ENCODE measurements at places on chromosomes 4 and X. TPM values are rescaled to one million over a fixed set of nuclear protein-coding genes. Genes with fewer than 3 reads are reported as not detected.

The ATP7A gene
- 6.7 TPM for total RNA-seq

DNA sequence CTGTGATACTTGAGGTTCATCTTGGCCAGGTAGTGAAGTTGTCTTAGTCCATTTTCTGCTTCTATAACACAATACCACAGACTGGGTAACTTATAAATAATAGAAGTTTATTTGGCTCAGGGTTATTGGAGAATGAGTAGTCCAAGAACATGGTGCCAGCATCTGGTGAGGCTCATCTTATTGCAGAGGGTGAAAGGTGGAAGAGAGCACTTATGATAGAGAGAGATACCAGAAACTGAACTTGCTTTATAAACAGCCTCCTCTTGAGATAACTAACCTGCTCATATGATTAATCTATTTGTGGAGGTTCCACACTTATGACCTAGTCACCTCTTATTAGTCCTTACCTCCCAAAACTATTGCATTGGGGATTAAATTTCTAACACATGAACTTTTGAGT, 1.6 kb downstream of the C4orf51 start:
- no peak for DNase-seq

GRCh38 chr4:182918044-182918607, 940 bp upstream of the DCTD start:
- no peak for DNase-seq

GRCh38 chr4:171017593-171017992, 795.6 kb upstream of the GALNTL6 start:
- no peak for DNase-seq

The HPGDS gene
- total RNA-seq = 0.33 TPM

DNA sequence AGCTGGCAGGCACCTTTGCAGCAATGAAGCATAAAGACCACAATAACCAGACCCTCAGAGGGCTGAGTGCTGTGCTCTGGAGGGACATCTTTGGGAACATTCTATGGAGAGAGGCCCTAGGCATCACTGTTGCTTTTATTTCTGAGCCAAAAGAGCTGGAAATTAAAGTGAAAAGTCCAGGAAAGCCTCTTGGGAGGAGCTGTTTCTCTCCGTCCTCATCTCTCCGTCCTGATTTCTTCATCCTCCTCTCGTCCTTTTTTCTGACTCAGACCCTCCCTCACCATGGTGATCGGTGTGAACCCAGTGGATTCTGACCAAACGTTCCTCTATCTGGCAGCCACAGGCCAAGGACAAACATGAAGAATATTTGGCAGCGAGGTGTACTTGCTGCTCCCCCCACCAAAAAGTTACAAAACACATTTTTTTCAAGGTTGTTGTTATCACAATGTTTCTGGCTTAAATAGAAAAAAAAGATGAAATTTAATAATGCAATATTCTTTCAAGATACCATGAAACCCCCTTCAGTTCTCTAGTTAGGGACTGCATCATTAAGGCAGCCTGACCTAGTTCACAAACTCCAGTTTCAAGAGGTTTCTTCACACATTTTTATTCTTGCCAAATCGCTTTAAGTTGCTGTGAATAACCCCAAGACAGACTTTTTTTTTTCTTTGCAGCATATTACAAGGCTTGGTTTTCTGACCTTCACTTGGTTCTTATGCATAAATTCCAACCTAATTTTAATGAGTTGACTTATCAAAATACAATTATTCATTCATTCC, 80.2 kb downstream of the SCD5 start:
- DNase-seq = no peak

The NPY2R gene
- 3.6 TPM for total RNA-seq

The TRPC5OS gene
- total RNA-seq = not detected

GRCh38 chr4:25821899-25822298, 40.9 kb downstream of the SEL1L3 start:
- DNase-seq = no peak

GRCh38 chr4:125325733-125326132, 11.0 kb downstream of the FAT4 start:
- no peak for DNase-seq

The FGB gene
- not detected for total RNA-seq

The HELT gene
- not detected for total RNA-seq

GRCh38 chrX:40050532-40050931, 47.2 kb downstream of the BCOR start:
- DNase-seq = no peak

The ATRX gene
- total RNA-seq = 112 TPM

GRCh38 chrX:149259241-149259640, 245.9 kb downstream of the IDS start:
- no peak for DNase-seq

GRCh38 chr4:157076578-157076947, 613 bp downstream of the GLRB start:
- DNase-seq = peak; percentile 7

DNA sequence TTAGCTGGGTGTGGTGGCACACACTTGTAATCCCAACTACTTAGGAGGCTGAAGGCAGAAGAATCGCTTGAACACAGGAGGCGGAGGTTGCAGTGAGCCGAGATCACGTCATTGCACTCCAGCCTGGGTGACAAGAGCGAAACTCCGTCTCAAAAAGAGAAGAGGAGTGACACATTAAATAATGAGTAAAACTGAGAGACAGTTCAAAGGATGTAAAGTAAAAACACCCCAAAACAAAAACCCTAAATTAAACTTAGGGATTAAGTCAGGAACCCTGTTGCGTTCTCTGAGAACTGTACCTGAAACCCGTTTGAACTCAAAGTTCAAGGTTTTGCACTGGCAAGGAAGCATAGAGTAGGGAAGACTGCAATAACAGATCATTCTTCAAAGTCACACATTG, 141.7 kb downstream of the BRWD3 start:
- no peak for DNase-seq

GRCh38 chrX:22041907-22042530, 9.9 kb downstream of the PHEX start:
- DNase-seq = no peak

- no peak for DNase-seq
Measured at GRCh38 chr4:70613306-70614183, 15.0 kb upstream of the ENAM start.

- no peak for DNase-seq
Measured at GRCh38 chr4:167868163-167868562, 224.2 kb upstream of the ANXA10 start.

The HTN1 gene
- total RNA-seq = not detected

DNA sequence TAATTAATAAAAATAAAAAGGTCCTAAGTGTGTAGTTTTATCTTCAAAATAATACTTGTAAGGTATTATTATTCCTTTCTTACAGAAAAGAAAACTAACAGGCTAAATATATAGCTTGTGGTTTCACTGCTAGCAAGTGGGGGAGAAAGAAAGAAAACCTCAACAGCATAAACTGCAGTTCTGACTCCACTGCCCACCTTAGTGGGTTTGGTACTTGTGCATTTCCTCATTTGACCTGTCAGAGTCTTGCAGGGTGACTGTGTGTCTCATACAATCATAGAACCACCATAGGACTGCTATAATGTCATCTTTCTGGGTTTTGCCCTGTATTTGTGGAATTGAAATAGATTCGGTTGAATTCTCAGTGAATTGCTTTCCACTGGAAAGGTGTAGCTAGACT, 94.7 kb upstream of the PUDP start:
- no peak for DNase-seq

GRCh38 chr4:61149278-61149677, 50.8 kb upstream of the ADGRL3 start:
- DNase-seq = no peak

The TSR2 gene
- total RNA-seq = 41.0 TPM

The FAAH2 gene
- total RNA-seq = 4.0 TPM

The PARM1 gene
- total RNA-seq = 0.18 TPM

DNA sequence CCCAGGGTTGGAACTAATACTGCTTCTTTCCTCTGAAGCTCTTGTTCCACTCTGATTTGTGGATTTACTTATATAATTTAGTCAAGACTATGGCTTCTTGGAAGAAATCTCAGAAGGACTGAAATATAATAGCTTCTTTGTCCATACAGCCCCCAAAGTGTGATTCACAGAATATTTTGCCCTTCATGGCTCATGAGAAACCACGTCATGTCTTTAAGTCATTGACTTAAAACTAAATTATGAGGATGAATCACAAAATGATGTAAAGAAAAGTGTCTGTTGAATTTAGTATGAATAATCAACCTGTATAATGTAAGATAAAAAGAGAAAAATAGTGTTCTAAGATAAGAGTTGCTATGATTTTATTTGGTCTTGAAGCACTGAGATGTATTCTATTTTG, 43.3 kb upstream of the AGA start:
- DNase-seq = no peak

The NAP1L2 gene
- 11.5 TPM for total RNA-seq

The MBNL3 gene
- 10.4 TPM for total RNA-seq

The RS1 gene
- total RNA-seq = not detected

GRCh38 chr4:23993373-23993772, 103.5 kb upstream of the PPARGC1A start:
- DNase-seq = no peak

- DNase-seq = no peak
Measured at GRCh38 chr4:18880871-18881270, 859.3 kb upstream of the LCORL start.

DNA sequence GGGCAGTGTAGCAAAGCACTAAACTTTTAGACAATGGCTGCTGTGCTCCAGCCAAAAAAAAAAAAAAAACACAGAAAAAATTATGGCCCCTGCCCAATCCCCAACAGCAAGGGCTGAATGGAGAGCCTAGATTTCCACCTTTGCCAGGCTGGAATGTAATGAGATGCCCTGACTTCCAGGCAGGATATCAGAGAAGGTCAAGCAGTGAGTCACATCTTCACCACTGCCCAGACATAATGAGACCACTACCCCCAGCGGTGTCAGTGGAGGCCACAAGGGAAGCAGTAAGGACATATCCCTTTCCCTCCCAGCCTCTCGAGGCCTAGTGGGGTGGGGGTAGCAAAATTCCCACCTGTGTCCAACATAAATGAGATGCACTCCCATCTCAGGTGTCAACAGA, 216.3 kb upstream of the LEF1 start:
- DNase-seq = no peak

- DNase-seq = no peak
Measured at GRCh38 chr4:173397604-173398003, 1.3 kb downstream of the SCRG1 start.

- DNase-seq = peak; percentile 70
Measured at GRCh38 chr4:30717208-30718020, 2.8 kb upstream of the PCDH7 start.

Data from endothelial cell (in vitro differentiated cells).